Activated CD4-positive, alpha-beta T cell treated with anti-CD3 and anti-CD28 coated beads, Interleukin-2, amount 10 ng/mL, durations not matched to agents 24 days and 14 days (primary cell): ENCODE measurements at places on chromosomes 11 and 22. TPM values are rescaled to one million over a fixed set of nuclear protein-coding genes. Genes with fewer than 3 reads are reported as not detected.

POU2AF2 gene
- 0.44 TPM in 1 of 2 replicates, not detected in the other for total RNA-seq

RAB3IL1 gene
- total RNA-seq: 0.12 and 0.26 TPM in 2 replicates

WNT11 gene
- 0.69 and 1.2 TPM in 2 replicates for total RNA-seq

DNA sequence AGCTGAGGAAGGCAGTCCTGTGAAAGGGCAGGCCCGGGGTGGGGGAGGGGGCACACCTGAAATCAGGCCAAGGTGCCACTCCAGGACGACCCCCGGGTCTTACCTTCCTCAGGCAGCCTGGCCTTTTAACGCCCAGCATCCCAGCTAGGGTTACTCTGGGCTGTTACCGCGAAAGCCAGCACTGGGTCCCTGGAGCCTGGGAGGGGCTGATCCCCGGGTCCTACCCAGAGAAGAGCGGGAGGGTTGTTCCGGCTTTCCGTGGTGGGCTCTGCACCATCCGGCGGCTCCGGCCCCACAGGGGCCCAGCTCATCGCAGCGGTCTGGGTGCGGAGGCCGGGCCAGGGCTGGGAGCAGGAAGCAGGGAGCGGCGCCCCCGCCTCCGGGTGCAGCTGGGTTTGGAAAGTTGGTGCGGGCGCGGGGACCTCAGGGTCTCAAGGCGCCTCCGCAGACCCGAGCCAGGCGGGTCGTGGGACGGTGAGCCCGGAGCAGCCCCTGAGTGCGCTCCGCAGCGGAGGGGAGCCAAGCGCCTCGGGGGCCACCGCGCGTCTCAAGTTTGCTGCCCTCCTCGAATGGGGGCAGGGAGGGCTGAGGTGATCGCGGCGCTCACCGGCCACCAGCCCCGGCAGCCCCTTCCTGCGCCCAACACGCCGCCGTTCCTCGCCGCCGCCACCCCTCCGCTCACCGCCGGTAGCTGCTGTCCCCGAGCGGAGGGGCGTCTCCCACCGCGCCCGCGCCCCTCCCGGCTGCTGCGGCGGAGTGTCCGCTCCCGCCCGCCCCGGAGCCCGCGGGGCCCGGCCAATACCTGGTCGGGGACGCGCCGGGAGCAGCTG is 831 bp downstream of the CHST1 start:
- DNase-seq: no peak

- peak; percentile 68 for DNase-seq
Observed at GRCh38 chr11:8019314-8020243, 32.4 kb downstream of the EIF3F start.

GRCh38 chr11:62264004-62264403 is 6.0 kb upstream of the SCGB2A2 start:
- no peak for DNase-seq

GRCh38 chr22:49894322-49895054 is 23.8 kb downstream of the ALG12 start:
- DNase-seq: no peak

GRCh38 chr11:69983897-69984438 is 94.1 kb upstream of the ANO1 start:
- DNase-seq: no peak

- DNase-seq: no peak
Observed at GRCh38 chr11:12042215-12042676, 33.8 kb upstream of the DKK3 start.

DNA sequence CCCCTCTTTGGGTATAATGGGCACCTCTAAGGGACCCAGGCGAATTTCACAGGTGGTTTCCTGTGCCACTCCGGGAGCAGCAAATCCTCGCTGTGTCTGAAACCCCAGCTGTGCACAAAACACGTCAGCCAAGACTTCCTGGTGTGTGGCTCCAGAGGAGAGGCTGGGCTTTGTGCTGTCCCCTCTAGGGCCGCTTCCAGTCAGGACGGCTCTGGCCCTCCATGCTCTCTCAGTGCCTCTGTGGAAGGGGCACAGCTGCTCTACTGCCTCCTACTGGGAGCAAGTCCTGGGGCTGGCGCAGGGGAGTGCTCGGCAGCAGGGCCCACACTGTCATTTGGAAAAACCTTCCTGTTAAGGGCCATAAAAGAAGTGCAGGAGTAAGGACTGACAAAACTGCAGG is 23.7 kb upstream of the ARFGAP3 start:
- DNase-seq: no peak

- DNase-seq: no peak
Observed at GRCh38 chr22:50439871-50440331, 34.9 kb downstream of the SBF1 start.

DNA sequence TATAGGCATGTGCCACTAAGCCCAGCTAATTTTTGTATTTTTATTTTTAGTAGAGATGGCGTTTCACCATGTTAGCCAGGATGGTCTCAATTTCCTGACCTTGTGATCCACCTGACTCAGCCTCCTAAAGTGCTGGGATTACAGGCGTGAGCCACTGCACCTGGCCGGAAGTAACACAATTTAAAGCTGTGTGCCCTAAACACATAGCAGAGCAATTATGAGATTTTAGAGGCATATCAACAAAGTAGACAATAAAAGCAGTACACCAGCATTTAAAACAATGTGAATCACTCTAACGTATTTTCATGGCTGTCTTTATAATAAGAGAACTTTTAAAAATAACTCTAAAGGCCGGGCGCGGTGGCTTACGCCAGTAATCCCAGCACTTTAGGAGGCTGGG is 42.4 kb downstream of the PRR14L start:
- DNase-seq: no peak

GRCh38 chr22:48340727-48341709 is 1486.7 kb downstream of the BRD1 start:
- DNase-seq: no peak

GRCh38 chr11:1943576-1943975 is 3.6 kb upstream of the MRPL23 start:
- DNase-seq: peak; percentile 53

GRCh38 chr22:42217019-42217751 is 53.3 kb downstream of the TCF20 start:
- peak; percentile 70 for DNase-seq
